Putamen (tissue), 1 donor: ENCODE measurements at places on chromosomes 2 and 18.

GRCh38 chr2:159798376-159798725, 343 bp upstream of the CD302 start:
- no peak for DNase-seq

GRCh38 chr2:15042801-15043217, 410.3 kb downstream of the LRATD1 start:
- no peak for DNase-seq

- DNase-seq, result no peak
These were observed 175.3 kb downstream of the ZNF385B start for GRCh38 chr2:179686069-179686468.

GRCh38 chr18:13218368-13218991, at the start of gene LDLRAD4:
Gene LDLRAD4 (plus strand): TSS chr18:13218760.
- peak; percentile 75 for DNase-seq
